ENCODE measurements at places on chromosomes 2 and 18.

DNA sequence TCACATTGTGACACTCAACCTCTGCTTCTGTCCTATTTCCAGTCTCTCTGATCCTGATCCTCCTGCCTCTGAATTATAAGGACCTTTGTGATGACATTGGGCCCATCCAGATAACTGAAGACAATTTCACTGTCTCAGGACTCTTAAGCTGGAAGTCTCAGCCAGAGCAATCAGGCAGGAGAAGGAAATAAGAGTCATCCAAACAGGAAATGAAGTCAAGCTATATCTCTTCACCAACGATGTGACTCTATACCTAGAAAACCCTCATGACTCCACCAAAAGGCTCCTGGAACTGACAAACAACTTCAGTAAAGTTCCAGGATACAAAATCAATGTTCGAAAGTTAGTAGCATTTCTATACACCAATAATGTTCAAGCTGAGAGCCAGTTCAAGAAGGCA is 29.3 kb upstream of the TWIST2 start:
- DNase-seq, result no peak

GRCh38 chr2:48566592-48567310 is 36.8 kb downstream of the STON1 start:
- DNase-seq, result no peak

DNA sequence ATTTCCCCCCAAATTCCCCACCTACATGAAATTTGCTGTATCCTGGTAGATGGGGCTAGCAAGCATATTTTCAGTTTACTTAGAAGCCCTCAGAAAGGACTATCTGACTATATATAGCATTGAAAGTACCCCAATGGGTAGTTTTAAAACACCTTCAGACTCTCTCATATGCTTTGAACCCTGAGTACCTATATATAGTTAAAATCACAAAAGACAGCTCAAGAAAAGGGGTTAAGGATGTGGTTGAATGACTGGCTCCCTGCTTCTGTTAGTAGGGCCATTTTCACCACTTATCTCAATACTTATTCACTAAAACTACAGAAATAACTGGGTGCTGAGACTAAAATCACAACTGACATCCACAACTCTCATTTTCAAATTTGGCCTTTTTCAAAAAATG is 18.5 kb downstream of the WDPCP start:
- DNase-seq, result no peak

- DNase-seq, result no peak
Observed at GRCh38 chr2:102063487-102063911, 71.7 kb downstream of the IL1R2 start.

DNA sequence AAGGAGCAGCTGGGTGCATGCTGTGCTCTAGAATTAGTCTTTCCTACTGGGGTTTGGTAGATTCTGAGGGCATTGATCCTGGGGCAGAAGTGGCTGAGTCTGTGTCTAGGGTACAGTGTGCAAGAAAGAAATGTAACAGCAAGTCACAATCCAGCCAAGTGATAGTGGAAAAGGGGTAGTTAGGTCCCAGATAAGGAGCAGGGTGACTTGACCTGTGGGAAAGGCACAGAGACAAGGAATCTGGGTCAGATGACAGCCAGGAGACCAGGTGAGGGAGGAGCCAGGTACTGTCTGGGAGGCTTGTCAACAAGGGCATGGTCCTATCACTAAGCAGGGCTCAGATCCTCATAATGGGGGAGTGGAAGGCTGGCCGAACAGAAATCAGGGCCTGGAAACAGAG is 8.1 kb downstream of the IL37 start:
- DNase-seq, result no peak

DNA sequence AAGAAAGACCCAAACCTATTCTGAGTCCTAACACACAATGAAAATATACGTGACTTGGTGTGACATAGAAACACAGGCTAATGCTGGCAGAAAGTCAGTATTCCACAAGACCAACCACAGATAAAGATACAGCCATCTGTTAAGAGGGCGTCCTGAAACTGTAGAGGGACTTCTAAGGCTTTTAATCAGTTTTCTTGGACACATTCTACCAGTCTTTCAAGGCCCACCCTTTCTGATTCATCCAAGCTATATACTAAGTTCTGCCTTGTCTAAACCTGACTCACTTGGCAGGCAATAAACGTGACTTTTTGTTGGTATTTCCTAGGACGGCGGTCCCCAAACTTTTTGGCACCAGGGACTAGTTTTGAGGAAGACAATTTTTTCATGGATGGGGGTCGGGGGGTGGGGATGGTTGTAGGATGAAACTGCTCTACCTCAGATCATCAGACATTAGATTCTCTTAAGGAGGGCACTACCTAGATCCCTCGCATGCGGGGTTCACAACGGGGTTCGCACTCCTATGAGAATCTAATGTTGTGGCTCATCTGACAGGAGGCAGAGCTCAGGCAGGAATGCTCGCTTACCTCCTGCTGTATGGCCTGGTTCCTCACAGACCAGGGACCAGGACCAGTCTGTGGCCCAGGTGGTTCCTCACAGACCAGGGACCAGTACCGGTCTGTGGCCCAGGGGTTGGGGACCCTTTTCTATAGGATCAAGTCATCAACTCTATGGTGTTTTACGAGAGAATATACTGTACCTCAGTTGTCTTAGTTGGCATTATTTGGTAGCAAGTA is 61.4 kb downstream of the SP3 start:
- no peak for DNase-seq

DNA sequence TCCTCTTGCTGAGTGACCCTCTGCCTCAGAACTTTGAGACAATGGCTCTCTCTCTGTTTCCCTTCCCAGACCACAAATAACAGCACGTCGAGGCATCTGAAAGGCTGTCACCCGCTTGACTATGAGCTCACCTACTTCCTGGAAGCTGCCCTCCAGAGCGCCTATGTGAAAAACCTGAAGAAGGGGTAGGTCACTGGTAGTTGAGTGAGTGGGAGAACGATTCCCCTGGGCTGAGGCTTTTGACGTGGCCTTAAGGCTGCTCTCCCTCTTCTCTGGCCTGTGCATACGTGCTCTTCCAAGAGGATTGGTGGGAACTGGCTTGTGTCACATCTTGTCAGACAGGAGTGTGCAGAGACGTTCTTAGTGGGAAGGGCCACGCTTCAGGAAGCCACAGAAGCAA is 63.1 kb upstream of the MCFD2 start:
- DNase-seq, result no peak

DNA sequence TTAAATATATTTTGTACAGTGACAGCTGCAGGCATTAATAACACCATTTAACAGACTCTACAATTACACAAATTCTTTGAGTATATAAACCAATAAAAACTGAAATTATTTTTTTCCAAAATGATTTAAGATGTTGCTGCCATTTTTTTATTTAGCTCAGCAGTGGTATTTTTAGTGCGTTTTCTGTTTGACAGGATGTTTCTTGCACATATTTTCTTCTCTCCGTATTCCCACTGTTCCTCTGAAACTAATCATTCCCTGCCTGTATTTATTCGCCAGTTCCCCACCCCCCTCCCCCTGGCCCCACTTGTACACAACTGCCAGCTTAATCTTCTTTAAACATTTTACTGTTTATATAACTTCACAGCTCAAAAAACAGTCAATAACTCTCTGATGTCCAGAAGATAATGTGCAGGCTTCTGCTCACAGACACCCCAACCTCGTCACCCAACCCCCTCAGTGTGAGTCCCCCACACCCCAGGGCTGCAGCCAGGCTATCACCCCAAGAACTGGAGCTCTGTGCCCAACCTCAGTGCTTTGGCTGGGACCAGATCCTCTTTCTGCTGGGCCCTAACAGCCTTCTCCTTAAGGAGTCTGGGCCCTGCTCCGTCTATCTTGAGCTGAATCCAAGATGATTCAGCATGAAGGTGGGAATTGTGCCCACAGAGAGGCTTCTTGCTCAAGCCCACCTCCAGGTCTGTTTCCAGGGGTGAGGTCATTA is 41.6 kb upstream of the MAP4K4 start:
- no peak for DNase-seq

- no peak for DNase-seq
Observed at GRCh38 chr18:45589356-45590035, 25.8 kb upstream of the SLC14A2 start.

- no peak for DNase-seq
Observed at GRCh38 chr2:199663157-199663556, 187.8 kb downstream of the FTCDNL1 start.

DNA sequence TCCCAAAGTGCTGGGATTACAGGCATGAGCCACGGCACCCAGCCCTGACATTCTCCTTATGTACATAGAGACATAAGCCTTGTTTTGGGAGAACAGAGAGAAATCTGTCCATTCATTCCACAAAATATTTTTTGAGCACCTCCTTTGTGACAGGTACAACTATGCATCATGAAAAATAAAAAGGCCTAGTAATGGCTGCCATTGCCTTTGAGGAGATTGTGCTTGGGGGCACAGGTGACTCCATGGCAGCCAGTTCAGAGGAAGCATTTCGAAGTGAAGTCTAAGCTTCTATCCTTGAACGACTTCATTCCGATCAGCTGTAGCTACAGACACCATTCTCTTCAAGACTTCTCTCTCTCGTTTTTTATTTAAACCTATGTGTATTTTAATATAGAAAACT is 10.5 kb upstream of the MYCN start:
- no peak for DNase-seq

DNA sequence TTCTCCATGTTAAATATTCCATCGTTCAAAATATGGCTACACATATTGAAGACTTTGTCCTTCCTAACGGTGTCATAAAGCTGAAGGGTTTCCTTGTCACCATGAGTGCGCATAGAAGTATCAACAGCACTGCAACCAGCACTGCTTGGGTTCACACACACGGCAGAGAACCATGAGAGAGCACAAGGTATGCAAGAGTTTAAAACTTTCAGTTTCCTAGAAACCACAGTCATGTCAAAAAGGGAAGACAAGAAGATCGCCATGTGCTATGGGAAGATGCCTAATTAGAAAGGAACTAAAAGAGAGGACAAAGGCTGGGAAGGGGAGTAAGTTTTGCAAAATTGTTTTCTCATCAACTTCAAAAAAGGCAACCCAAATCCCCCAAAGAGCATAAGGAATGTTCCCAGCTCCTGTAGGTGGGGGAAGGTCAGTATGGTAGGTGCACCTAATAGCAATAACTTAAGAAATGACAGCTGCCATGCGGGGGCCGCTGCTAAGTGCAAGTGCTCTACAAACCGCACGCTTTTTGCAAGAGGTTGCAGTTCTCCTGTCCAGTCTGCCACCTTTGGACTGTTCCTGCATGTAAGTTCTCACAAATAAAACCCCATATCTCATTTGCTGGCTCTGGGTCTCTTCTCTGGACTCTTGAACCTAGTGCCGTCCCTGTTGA is 136.8 kb downstream of the TMEM163 start:
- no peak for DNase-seq

DNA sequence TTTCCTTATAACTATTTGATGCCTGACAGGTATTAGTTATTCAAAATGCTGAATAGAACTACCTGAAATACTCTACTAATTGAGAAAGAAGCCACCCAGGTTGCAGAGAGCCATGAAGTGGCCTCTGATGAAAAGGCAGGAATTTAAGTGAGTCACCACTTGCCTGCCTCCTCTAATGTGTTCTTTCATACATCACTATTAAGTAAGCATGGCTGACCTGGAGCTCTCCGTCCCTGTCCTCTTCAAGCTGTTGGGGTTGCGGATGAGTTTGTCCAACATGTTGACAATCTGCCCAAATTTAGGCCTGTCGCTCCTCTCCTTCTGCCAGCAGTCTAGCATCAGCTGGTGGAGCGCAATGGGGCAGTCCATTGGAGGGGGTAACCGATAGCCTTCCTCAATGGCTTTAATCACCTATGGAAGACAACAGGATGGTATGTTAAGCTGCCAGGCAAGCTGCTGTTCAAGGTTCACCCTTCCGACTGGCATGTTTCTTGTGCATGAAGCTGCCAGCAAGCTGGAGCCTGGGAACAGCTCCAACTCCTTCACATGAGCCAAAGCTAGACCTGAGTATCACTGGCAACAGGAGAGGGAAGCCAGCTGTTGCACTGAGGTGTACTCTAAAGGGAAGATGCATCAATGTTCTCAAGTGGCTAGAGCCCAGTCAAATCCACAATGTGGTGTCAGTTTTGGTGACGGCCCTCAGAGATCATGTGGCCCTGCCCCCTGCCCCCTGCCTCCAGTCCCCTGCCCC is 142.2 kb downstream of the EPHA4 start:
- DNase-seq, result no peak

DNA sequence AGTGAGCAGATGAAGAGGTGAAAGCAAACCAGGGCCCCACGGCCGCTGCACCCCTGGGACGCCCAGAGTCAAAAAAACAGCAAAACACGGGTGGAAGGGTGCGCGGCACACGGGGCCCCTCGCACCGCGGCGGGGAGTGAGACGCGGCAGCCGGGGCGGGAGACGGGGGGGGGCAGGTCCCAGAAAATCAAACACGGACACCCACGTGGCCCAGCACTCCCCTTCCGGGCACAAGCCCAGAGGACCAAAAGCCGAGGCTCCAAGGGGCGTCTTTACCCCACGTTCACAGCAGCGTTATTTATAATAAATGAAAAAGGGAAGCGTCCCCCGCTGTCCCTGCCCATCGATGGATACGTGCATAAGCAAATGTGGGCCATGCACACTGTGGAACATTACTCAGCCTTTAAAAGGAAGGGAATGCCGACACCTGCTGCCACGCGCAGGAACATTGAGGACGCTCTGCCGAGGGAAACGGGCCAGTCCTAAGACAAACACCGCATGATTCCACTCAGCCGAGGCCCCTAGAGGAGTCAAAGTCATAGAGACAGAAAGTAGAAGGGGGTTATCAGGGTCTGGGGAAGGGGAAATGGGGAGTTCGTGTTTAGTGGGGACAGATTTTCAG is 677 bp upstream of the COPS9 start:
- no peak for DNase-seq

GRCh38 chr2:55416786-55417568 is 2.7 kb downstream of the CCDC88A start:
- no peak for DNase-seq
